ENCODE measurements at places on chromosomes 5 and 9.
A peak's percentile ranks its signal among the peaks of the same experiment; 100 is the strongest.

DNA sequence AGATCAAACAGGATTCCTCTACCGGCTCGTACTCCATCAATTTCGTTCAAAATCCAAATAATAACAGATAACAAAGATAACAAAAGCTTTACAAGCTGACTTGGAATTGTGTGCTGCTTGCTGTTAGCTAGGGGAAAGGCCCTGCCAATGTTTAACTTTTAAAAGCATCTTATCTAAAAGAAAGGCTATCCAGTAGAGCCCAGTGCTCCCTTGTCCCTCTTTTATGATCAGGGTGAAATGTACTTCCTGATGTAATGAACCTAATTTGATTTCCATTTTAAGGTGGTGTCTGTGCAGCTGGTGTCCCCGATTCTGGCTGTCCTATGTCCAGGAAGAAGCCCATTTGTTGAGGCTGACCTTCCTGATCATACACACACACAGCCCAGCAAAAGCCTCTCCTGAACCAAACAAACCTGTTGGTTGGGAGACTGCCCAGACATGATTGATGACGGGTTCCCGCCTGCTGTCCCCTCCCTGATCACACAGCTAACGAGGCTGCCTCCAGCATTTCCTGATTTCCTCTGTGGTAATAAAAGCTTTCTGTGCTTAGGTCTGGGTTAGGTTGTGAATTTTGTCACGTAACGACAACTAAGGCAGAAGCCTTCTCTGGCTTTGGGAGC is 54.1 kb downstream of the PWWP2A start:
- no peak for DNase-seq

GRCh38 chr5:10358999-10359398 is 5.5 kb downstream of the MARCHF6 start:
- DNase-seq: no peak

GRCh38 chr9:108639696-108640095 is 216.1 kb downstream of the ACTL7B start:
- no peak for DNase-seq

DNA sequence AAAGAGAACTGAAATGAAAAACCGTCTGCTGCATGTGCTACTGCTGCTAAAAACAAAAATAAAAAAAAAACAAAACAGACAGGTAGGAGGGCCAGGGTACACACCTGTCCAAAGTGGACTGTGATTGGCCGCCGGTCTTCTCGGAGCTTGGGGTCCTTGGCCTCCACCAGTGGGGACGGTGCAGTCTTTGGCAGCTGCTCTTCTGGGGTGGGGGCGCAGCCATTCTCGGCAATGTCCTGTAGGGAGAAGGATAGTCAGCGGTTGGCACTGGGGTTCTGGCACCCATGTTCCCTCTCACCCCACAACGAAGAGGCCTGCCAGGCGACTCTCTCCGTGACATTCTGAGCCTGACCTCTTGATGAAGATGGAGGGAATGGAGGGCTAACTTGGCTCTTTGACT is 84.3 kb downstream of the CRB2 start:
- no peak for DNase-seq

- DNase-seq: no peak
These were observed 94.3 kb downstream of the PBX3 start for GRCh38 chr9:125841444-125841843.

DNA sequence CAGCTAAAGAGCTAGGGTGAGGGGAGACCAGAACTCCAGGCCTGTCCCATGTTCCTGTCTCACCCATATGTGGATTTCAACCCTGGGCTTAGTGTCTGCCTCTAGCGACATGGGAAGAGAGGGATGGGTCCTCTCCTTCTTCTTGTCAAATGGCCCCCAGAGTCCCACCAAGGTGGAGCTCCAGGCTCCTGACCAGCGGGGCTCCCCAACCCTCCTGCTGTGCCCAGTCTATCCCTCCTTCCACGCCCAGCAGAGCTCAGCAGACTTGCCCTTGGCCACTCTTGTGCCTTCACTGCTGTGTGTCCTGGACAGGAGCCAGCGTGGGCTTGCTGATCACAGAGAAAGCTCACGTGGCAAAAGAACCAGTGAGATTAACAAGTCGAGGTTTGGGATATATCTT is 123.0 kb upstream of the GABRP start:
- DNase-seq: no peak

DNA sequence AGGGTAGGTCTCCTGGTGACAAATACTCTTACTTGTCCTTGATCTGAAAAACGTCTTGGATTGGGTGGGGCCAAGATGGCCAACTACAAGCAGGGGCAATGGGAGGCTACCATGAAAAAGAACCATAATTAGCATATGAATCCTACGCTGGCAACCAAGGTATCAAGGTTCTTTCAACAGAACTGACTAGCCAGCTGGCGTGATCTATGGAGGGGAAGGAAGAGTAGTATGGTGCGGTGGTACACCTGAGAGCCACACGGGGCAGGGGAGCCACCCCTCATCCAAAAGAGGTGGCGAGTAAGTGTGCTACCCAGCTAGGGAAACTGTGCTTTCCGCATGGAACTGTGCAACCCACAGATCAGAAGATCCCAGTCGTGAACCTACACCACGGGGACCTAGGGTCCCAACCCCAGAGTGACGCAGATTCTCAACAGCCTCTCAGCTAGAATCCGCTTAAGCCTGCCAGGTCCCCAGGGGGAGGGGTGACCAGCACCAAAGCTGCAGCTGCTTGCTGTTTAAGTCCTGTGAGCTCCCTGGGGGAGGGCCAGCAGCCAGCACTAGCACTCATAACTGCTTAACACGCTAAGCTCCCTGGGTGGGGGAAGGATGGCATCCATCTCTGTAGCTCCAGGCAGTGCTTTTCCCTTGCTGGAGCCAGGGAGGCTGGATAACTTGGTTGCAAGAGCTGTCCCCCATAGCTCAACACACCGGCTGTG is 334.8 kb downstream of the FBXL17 start:
- DNase-seq: no peak

GRCh38 chr5:14309878-14310531 is 166.9 kb downstream of the TRIO start:
- no peak for DNase-seq

GRCh38 chr5:176955895-176956294 is 50.7 kb downstream of the UIMC1 start:
- DNase-seq: no peak

DNA sequence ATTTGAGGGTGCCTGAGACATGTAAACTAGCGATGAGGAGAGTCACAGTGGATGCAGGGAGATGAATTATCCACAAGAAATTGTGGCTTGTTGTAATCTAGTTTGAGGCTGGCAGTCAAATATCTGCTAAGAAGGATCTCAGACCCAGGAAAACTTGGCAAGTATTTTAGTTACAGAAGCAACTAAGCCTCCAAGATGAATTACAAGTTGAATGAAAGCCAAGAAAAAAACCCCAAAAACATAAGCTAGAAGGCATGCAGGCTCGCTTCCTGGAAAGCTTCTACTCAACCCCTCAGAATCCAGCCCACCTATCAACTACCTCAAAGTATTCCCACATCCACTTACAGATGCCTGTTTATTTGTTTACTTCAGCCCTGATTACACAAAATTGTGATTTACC is 696.9 kb downstream of the MAT2B start:
- DNase-seq: no peak

DNA sequence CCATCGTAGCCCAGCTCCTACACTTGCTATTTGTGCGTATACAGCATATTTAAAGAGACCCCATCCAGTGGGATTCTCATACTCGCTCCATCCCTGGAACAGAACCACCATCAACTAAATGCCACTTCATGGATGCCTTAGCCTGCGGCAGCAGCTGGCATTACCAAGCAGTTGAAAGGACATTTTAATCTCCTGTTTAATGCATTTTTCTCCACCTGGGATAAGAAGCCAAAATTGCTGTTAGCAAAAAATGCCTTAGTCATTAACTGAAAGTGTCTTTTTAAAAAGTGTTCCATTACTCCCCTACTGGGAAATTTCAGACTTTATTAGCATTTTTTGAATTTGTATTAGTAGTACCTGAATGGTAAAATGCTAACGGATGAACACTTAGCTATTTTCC is 662.6 kb upstream of the MEF2C start:
- no peak for DNase-seq

- DNase-seq: no peak
These were observed 464 bp upstream of the FAM151B start for GRCh38 chr5:80487444-80487828.

GRCh38 chr9:96450613-96451528 is 902 bp downstream of the HABP4 start:
- DNase-seq: no peak

- DNase-seq: peak; percentile 26
These were observed 193.6 kb downstream of the HSPA4 start for GRCh38 chr5:133245191-133246052.

DNA sequence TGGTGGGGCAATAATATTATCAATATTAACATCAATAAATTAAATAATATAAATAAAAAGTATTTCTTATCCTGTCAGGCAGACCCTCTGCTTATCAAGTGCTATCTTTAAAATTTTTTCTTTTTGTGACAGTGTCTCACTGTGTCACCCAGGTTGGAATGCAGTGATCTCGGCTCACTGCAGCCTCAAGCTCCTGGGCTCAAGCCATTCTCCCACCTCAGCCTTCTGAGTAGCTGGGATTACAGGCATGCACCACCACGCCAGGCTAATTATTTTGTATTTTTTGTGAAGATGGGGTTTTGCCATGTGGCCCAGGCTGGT is 53.2 kb downstream of the NDST1 start:
- no peak for DNase-seq

GRCh38 chr5:80864706-80865435 is 95.3 kb upstream of the RASGRF2 start:
- DNase-seq: no peak

- no peak for DNase-seq
These were observed 32.1 kb upstream of the LMNB1 start for GRCh38 chr5:126744836-126745235.

DNA sequence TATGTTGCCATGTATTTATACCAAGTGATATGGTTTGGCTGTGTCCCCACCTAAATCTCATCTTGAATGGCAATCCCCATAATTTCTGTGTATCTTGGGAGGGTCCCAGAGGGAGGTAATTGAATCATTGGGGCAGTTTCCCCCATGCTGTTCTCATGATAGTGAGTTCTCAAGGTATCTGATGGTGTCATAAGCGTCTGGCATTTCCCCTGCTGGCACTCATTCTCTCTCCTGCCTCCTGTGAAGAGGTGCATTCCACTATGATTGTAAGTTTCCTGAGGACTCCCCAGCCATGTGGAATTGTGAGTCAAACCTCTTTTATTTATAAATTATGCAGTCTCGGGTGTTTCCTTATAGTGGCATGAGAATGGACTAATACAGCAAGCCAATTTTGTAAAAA is 140.8 kb upstream of the ADAMTSL1 start:
- no peak for DNase-seq

- no peak for DNase-seq
These were observed 35.2 kb downstream of the INSYN2B start for GRCh38 chr5:169944922-169945680.

- no peak for DNase-seq
These were observed 158.0 kb downstream of the ENC1 start for GRCh38 chr5:74482523-74482922.

DNA sequence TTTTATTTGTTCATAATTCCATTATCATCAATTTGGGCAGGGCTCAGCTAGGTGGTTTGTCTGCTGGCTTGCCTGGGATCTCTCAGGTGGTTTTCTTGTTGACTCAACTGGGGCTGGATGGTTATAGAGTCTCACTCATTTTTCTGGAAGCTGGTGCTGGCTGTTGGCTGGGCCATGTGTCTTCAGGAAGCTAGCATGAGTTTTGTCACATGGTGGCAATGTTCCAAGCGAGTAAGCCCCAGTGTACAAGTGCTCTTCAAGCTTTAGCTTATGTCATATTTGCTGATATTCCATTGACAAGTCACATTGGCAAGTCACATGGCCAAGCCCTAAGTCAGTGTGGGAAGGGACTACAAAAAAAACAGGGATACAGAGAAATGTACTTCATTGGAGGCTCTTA is 2.3 kb upstream of the RASEF start:
- no peak for DNase-seq

DNA sequence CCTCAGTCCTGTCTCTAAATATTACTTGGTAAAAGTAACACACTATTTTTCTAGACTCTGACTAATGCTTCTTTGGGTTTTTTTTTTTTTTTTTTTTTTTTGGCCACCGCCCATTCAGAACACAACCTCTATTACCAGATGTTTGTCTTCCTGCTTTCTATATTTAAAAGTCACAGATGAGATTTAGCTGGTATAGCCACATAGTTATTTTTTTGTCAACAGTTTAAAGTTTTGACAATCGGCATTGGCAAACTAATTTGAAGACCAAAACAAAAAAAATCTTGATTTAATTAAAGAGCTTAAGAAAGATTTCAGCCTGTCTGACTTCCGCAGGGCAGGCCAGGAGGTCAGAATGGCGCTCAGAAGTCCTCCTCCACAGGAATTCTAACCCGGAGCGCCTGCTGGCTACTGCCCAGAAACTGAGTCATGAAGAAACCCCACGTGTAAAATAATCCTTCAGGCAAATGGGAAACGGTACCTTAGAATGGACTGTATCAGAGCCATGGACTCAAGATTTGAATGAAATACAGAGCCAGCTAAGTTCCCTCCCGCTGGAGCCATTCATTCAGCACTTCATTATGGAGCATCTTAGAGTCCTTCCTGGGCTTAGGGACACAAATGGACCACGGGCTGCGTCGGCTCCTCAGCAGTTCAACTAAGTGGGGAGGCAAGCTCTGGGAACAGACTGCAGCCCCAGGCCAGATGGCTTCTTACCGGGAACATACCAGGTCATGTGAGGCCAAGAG is 55.6 kb downstream of the PTPDC1 start:
- peak; percentile 89 for DNase-seq
